Transverse colon (tissue), 4 donors: ENCODE measurements at places on chromosomes 5 and 9.
A peak's percentile ranks its signal among the peaks of the same experiment; 100 is the strongest.

- DNase-seq: no peak
Observed at GRCh38 chr9:109098960-109099308, 20.8 kb downstream of the TMEM245 start.

- DNase-seq: no peak
Observed at GRCh38 chr9:120559546-120559945, 20.4 kb downstream of the CDK5RAP2 start.

DNA sequence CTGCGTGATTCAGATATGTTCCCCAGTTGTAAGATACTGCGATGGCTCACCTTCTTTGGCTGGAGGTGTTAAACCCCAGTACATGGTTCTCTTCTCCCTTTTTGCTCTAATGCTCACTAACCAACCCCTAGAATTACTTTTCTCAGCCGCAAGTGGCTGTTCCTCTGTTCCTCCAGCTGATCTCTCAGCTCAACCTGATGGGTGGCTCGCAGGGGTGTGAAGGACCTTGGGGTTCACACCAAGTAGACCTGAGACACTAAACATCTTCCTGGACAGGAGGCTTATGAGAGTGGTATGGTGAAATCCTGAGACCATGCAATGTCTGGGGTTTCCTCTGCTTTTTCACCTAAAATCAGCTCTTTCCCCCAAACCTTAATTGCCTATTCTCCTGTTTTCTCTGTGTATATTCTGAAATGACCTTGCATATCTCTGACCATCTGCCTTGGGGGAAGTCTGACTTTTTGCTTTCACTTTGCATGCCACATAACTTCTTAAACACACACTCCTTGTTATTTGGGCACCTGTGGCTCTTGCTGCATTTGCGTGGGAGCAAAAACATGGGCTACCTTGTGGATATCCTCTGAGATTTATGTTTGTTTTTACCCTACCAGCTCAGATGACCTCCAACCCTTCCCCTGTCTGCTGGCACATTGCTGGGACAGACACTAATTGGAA is 15.9 kb upstream of the IFNA14 start:
- DNase-seq: no peak

- DNase-seq: no peak
Observed at GRCh38 chr5:116880150-116880549, 305.5 kb upstream of the SEMA6A start.

- DNase-seq: no peak
Observed at GRCh38 chr9:110514897-110515296, 64.6 kb downstream of the SVEP1 start.

DNA sequence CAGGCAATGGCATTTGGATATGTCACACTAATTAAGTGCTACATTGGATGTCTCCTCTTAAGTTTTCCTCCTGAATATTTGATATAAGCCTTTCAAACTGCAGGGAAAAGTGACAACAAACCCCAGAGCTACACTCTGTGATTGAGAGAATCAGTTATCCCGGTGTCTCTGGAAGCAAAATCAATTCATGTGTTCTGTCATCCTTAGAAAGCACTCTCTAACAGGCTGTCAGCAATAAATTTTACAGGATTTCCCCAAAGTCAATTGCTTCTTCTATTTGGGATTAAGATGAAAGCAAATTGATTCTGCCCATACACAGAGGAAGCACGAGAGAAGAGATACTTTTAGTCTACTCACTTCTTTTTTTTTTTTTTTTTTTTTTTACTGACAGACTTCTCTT is 332.4 kb downstream of the CDH18 start:
- no peak for DNase-seq

DNA sequence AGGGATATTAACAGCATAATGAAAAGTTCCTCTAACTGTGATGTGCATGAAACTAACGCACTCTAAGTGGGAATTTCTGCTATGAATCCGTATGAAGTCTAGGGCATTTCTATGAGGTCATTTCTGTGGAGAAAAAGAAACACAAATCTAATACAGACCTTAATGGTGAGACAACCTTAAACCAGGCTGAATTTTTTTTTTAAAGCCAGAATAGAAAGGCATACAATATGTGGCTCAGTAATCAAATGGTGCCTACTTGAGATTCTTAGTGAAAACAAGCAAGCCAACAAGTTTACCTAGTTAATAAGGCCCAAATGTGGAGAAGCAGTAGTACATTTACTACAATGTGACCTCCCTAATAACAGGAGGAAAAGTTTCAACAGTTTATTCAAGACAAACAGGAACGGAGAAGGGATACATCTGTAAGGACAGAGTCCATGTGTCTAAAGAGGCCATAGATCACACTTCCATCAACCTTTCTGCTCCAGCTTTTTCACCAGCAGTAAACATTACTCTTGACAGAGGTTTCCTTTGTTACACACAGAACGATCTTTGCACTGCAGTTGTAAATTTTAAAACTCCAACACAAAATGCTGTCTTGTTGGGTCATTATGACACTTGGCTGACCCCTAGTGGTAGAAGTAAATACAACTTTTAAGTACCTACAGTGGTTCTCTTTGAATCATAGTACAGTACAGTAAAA is 26.2 kb downstream of the CARNMT1 start:
- no peak for DNase-seq

- peak; percentile 98 for DNase-seq
Observed at GRCh38 chr9:94166236-94166975, 82.1 kb downstream of the PTPDC1 start.

DNA sequence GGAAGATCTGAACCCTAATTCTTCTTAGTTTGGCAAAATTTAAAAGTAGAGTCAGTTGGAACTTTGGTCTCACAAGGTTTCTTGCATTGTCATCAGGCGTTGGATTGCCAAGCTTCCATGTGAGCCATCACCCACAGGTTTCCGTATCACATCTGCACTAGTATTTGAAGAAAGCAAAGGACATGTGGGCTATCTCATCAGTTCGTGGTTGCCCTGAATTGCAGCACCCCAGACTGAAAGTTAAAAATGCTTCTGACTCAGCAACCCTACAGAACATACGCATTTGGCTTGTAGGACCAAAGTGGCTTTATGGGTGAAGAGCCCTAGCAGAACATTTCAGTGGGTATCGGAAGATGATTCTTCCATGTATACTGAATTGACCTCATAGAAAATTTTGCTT is 358.0 kb downstream of the ENC1 start:
- no peak for DNase-seq

DNA sequence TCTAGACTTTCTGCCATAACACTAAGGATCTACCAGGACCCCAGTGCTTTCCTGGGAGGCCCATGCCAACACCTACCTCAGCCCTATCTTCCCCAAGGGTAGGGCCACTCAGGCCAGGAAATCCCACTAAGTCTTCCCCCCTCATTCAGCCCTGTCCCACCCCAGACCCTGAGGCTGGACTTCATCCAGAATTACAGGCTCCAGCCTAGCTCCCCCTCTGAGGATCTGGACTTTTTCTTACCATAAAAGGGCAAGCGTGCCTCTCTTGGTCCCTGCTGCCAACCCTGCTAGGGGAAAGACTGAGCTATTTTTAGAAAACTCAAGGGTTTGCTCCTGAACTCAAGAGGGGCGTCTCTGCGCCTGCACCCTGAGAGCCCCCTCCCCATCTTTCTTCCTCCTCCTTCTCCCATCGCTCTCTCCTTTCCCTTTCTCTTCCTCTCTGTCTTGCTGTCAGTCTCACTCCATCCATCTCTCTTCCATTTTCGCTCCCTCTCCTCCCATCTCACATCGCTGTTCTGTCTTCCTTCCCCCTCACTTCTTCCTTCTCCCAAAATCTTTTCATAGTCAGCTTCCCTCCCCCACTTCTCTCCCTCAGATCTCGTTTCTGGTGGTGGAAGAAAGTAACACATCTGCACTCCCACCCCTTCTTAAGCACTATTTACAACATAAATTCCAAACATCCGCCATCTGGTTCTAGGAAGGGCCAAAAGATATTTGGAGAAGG is 38.1 kb upstream of the IL17B start:
- DNase-seq: no peak

GRCh38 chr5:52838326-52839015 is 50.8 kb downstream of the ITGA1 start:
- no peak for DNase-seq

GRCh38 chr9:98057138-98057799 is 737 bp downstream of the NANS start:
- DNase-seq: no peak

GRCh38 chr9:81416476-81417298 is 272.7 kb downstream of the TLE1 start:
- no peak for DNase-seq

GRCh38 chr5:159819591-159820411 is 96.5 kb upstream of the ADRA1B start:
- DNase-seq: peak; percentile 62
